ENCODE measurements at places on chromosomes 6 and 20. TPM values are rescaled to one million over a fixed set of nuclear protein-coding genes. Genes with fewer than 3 reads are reported as not detected.

The WASF1 gene
- total RNA-seq = 10.8 TPM

The ULBP3 gene
- total RNA-seq = 0.69 TPM

The DSE gene
- total RNA-seq = 12.0 TPM

The KPNA5 gene
- 41.7 TPM for total RNA-seq

The FLRT3 gene
- not detected for total RNA-seq

The WFDC2 gene
- 1.0 TPM for total RNA-seq

The RRAGD gene
- total RNA-seq = 2.7 TPM

The ROS1 gene
- total RNA-seq = not detected

The L3MBTL3 gene
- 46.4 TPM for total RNA-seq

The PIGT gene
- 110 TPM for total RNA-seq

The ZFAND3 gene
- 64.8 TPM for total RNA-seq

The BAK1 gene
- total RNA-seq = 22.6 TPM

The KCNK15 gene
- 0.17 TPM for total RNA-seq

The DLL1 gene
- total RNA-seq = 4.5 TPM

The CNBD2 gene
- 5.9 TPM for total RNA-seq

The POU3F2 gene
- total RNA-seq = not detected

The CDKAL1 gene
- total RNA-seq = 33.3 TPM

The LZTS3 gene
- 6.4 TPM for total RNA-seq

The SLC17A2 gene
- total RNA-seq = not detected

The ENPP1 gene
- total RNA-seq = 0.42 TPM

The TSBP1 gene
- total RNA-seq = not detected

The HCRTR2 gene
- total RNA-seq = not detected

The HLA-DQA2 gene
- total RNA-seq = 173 TPM

The TFEB gene
- 148 TPM for total RNA-seq

The SMLR1 gene
- total RNA-seq = not detected

The FERMT1 gene
- not detected for total RNA-seq

The LAMP5 gene
- 0.15 TPM for total RNA-seq

The IRF4 gene
- 129 TPM for total RNA-seq

The TRIM27 gene
- 70.0 TPM for total RNA-seq

The CEP57L1 gene
- total RNA-seq = 7.7 TPM

The SIRPB2 gene
- total RNA-seq = not detected

The TMEM170B gene
- 3.2 TPM for total RNA-seq

The ALDH8A1 gene
- total RNA-seq = 1.6 TPM

The MUC22 gene
- total RNA-seq = not detected

The RIN2 gene
- total RNA-seq = 0.32 TPM

The DEFB118 gene
- total RNA-seq = not detected

The SIM1 gene
- not detected for total RNA-seq

The ACTL10 gene
- 6.3 TPM for total RNA-seq

The PPDPF gene
- total RNA-seq = 149 TPM

The OR2B6 gene
- not detected for total RNA-seq

The EGFL8 gene
- total RNA-seq = 3.9 TPM

The ADTRP gene
- 1.2 TPM for total RNA-seq

The HRH3 gene
- total RNA-seq = not detected

The HLA-DRA gene
- total RNA-seq = 2,785 TPM

The GTSF1L gene
- 0.84 TPM for total RNA-seq

The CFAP61 gene
- not detected for total RNA-seq

The GSTA3 gene
- total RNA-seq = not detected

The ARMH2 gene
- total RNA-seq = 5.0 TPM

The SLC24A3 gene
- not detected for total RNA-seq

The ELOVL4 gene
- total RNA-seq = 0.10 TPM

The BPIFB4 gene
- total RNA-seq = not detected

The SYCP2L gene
- total RNA-seq = not detected

Measured in B cell (primary cell).